ENCODE measurements at places on chromosomes 2 and 18.

DNA sequence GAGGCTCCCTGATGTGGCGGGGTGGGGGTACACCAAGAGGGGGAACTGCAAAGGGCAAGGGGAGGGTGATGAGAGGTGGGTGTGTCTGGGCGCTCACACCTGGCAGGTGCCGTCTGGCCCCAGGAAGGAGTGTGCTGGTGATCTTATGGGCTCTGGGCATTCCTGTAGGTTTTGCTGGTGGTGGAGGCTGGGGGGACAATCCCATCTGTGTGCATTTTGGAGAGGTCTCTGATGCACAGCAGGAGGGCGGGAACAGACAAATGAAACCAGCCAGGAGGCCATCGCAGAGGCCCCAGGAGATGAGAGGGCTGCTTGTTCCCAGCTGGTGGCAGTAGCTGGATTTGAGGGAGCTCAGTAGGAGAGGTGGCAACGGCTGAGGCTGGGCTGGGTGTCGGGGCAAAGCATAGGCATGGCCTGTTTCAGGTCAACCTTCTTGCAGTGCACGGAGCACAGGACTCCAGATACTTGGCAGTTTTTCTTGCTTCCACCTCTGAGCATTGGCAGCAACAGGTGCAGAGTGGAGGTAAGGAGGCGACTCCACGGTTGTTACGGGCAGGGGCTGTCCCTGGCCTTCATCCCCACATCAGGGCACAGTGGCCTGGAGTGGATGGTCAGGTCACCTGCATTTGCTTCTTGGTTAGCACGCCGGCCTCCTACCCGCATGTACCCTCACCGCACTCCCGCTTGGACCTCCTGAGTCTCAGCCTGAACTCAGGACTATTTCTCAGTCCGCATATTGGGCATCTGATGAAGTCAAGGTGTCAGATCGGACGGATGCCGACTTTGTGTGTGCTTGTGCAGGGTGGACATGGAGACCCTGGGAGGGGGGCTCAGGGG, 194.2 kb upstream of the HDAC4 start:
- DNase-seq, result no peak

GRCh38 chr2:173448938-173449471, 94.3 kb downstream of the CDCA7 start:
- no peak for DNase-seq

GRCh38 chr2:215753808-215754207, 259.5 kb downstream of the MREG start:
- no peak for DNase-seq

GRCh38 chr2:222774941-222775340, 85.9 kb upstream of the ACSL3 start:
- no peak for DNase-seq

GRCh38 chr2:71454221-71455010, 1.1 kb downstream of the DYSF start:
- no peak for DNase-seq

- no peak for DNase-seq
These were observed 45.9 kb downstream of the MTHFD2 start for GRCh38 chr2:74244286-74244685.

- no peak for DNase-seq
These were observed 544.3 kb downstream of the ZNF804A start for GRCh38 chr2:185142677-185143076.

- no peak for DNase-seq
These were observed at the start of gene YES1 for GRCh38 chr18:811892-812375. Gene YES1, minus strand, starts transcription at chr18:812242. Its CDS starts 55,415 bp downstream, at chr18:756827.

DNA sequence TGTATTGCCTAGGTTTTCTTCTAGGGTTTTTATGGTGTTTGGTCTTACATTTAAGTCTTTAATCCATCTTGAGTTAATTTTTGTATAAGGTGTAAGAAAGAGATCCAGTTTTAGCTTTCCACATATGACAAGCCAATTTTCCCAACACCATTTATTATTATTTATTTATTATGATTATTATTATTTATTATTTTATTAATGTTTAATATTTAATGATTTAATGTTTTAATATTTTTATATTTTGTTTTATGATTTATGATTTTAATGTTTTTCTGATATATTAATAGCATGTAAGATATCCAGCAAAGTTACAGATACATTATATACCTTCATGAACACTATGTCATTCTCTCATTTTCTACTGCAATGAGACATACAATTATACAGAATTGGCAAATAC, 1082.0 kb downstream of the DSC3 start:
- no peak for DNase-seq

DNA sequence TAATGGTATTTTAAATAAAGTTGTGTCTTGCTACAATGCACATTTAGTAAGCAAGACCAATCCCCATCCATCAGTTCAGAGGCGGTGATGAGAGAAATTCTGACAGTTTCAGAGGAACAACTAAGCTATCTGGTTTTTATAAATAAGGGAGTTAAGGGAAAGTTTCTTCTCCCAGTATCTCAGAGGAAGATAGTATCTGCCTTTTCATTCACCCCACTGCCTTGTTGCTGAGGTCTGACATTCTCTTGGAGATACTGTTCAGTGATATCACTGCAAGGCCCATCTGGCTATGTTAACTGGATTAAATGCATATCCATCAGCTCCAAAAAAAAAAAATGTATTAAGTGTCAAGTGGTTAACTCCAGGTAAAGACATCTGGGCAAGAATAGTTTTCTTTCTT, 47.9 kb downstream of the RBMS1 start:
- DNase-seq, result no peak

GRCh38 chr2:29786361-29786760, 135.0 kb downstream of the ALK start:
- no peak for DNase-seq

DNA sequence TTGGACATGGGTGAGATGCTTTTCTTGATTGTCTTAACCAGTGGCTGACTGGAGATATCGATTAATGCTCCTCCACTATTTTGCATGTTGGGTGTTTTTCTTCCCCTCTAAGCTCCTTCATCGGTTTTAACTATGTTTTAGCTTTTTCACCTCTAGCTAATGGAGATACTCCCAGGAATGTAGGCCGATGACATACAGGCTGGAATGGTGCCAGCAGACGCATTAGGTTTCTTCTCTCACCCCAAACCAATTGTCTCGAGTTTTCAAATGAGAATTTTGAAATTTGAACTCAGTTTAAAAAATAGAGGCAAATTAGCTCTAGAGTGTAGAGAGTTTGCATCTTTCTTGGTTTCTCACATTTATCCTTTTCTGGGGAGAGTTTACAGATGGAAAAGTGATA, 247.6 kb downstream of the RPRM start:
- DNase-seq, result no peak

DNA sequence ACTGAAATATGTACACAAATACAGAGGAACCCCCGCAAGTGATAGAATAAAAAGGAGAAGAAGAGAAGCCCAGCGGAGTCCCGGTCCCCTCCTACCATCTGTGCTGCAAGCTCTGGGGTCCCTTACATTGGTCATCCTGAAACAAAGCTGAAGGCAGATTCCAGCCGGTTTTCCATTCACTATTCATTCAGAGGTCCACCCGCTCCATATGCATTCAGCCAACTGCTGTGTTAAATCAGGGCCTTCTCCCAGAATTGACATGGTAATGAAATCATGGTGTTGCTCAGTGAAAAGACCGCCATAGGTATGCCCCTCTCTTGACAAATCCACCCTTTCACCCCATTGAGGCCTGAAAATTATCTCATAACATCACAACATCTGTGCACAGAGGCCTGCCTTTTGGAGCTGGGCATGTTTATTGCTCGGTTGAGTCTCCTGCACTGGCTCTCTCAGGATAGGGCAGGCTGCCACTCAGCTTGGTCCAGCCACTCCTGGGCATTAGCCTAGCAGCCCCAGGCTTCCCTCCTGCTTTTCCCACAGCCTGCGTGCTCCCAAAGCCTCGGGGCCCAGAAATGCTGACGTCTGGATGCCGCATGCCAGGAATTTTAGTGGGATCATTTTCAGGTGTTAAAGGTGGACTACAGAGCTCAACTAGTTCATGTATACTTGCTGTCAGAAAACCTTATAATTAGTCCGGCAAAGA, 39.3 kb upstream of the ID2 start:
- peak; percentile 38 for DNase-seq

DNA sequence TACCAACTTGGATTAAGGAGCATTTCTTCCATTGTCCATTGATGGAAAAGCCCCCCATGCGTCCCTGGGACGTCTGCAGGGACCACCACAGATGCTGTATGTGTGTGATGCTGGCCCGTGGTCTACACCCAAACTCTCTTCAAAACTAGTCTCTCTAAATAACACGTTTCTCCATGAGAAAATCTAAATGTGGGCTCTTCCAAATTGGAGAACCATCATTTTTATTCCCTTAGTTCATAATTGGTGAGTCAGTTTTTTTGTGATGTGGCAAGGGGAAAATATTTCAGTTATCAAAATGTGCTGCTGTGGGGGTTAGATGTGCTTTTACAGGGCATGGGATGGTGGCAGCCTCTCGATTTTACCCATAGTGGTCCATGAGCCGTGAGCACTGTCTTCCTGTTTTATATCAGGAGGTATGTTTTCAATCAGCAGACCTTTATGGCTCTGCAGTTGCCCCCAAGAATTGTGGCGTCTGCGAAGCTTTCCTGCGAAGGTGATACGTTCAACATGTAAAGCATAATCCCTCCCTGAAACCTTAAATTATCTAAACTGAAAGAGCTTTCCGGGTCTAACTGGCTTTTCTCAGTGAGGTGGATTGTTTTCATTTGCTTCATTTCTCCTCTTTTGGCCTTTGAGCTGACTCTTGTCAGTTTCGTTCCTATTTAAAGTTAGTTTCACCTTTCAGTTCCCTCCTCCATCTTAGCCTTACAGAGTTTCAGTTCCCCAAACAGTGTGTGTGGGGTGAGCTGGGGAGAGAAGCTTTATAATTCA, 78.4 kb downstream of the SETBP1 start:
- DNase-seq, result no peak

GRCh38 chr2:195356920-195357440, 300.0 kb upstream of the SLC39A10 start:
- no peak for DNase-seq

DNA sequence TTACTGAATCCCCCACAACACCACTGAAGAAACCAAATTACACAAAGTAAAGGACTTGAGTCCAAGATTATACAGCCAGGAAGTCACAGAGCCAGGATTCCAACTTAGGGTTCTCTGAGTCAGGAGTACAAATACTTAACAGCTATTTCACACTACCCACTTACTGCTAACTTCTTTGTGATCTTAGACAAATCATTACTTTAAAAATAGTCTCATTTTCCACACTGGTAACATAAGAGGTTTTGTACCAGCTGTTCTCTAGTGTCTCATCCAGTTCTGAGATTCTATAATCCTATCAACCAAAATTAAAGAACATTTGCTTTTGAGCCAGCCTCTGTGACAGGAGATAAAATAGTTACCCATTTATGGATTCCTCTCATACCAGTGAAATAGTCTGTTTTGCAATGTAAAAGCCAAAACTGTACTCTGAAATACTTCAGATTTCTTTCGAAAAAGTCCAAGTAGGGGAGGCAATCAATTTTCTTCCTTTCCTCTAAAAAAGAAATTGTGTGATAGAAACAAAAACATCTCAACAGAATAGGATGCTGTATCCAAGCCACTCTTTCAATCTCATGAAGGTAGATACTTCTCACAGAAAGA, 157.6 kb downstream of the LRATD1 start:
- no peak for DNase-seq

- no peak for DNase-seq
These were observed at the start of gene HOXD10 for GRCh38 chr2:176115883-176116813. Gene HOXD10, plus strand, starts transcription at chr2:176116778. Its CDS starts 56 bp downstream, at chr2:176116834.

- no peak for DNase-seq
These were observed 131.2 kb upstream of the SOX11 start for GRCh38 chr2:5561006-5561405.

DNA sequence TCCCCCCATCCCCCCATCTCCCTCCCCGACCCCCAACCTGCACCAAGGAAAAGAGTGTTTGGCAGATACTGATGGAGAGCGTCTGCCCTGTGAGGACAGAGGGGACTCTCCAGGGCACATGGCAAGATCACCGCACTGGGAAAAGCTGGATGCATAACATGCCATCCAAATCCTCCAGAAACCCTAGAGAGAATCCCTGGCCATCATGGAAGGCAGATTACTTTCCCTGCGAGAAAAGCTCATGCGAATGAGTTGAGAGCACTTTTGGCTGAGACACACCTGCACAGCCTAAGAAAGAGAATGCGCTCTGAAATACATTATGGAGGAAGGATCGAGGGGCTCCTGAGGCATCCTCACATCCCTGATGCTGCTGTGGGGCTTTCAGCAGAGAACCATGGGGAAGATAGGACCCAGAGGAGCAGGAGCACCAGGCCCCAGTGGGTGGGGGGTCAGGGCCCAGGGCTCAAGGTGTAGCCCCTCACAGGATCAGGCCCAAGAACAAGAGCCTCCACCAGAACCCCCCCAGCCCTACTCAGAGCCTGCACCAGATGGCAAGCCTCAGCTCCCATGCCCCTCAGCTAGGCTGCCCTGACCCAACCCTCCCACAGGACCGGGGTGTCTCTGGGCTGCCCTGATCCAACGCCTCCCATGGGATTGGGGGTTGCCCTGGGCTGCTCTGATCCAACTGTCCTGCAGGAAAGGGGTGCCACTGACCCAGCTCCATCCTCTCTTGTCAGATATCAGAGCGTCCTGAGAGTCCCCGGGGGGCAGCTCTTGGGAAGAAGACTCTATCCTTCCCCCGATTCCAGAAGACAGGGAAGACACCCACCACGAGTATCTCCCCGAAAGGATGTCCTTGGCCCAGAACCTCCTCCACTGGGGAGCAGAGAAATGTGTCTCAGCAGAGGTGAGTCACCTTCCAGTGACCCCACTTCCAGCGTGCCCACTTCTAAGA, 153.4 kb downstream of the NDUFA10 start:
- DNase-seq, result no peak

DNA sequence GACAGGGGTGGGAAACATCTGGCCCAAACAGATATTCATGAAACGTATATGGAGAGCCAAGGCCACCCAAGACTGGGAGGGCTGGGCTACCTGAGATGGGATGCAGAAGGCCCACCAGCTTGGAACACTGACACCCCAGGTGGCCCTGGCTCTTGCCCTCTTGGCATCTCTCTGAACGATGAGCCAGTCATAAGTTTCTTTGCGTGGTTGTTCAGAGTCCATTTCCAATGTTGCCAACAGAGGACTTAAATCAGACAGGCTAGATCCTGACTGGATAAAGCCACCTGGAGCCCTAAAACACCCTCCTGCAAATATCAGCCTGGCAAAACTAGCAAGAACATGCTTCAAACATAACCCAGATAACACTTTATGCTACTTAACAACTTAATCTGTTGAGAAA, 42.6 kb downstream of the LPIN2 start:
- no peak for DNase-seq

DNA sequence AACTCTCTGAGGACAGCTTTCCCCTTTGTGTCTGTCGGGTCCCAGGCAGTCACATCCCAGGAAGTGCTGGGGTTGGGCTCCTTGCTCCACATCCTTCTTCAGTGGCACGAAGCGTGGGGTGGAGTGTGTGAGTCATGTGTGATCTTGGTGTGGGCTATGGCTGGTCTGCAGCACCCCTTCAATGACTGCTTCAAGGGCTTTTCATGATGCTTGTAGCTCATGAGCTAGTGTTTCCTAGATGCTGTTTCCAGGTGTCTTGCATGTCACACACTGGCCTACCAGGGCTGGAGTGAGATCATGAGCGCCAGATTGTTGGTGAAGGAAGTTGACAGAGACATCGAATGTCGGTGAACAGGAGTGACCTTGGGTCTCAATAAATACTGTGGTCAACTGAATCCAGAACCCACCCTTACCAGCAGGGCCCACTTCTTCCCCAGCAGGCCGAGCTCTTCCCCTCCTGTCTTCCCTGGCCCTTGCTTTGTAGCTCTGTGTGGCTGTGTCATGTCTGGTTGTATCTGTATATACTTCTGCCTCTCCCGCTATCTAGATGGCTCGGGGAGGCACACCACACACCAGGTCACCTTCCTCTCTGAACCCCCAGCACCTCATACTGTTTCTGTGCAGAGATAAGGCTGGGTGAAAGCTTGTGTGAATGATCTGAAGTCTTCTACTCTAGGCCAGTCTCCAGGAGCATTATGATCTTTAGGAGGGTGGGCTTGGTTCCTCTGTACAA, 3.8 kb downstream of the C2orf92 start:
- no peak for DNase-seq
